Stimulated activated CD4-positive, alpha-beta T cell treated with anti-CD3 and anti-CD28 coated beads, TNF-alpha, amount 100 ng/mL, for 48 hours (primary cell): ENCODE measurements at places on chromosomes 5 and 9.
A peak's percentile ranks its signal among the peaks of the same experiment; 100 is the strongest.

- no peak for DNase-seq
Measured at GRCh38 chr9:68793605-68794343, 88.7 kb downstream of the PIP5K1B start.

DNA sequence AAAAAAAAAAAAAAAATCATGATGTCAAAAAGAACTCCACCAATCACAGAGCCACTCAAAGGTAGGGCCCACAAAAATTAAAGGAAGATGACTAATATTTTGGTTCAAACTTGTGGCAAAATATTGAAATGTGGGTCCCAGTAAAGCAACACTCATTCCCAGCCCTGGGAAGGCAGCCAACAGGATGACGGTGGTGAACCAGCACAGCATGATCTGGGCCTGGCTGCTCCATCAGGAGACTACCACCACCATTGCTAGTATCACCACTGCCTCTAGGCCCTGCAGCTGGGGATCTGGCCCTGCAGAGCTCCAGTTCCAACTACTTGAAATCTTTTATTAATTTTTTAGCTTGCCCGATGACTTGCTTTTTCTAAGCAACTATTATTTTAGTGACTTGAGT lies 206.8 kb upstream of the ITGA1 start:
- DNase-seq = no peak

- no peak for DNase-seq
Measured at GRCh38 chr5:178271726-178272479, 39.3 kb upstream of the PHYKPL start.

DNA sequence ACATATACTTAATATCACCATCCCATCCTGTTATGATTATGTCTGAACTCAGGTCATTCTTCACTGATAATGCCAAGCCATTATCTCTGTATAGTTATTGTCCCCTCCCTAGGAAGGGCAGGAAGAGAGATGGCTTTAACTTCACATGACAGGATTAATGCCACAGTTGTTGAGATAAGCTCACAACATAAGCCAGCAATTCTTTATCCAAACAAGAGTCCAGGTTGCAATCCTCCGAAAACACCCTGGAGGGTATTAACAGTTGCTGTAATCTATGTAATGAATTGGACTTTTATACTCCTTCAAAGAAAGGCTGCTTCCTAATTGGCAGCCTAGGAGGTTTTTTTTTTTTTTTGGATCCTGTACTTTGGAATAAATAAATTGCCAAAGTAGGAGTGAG lies 779.4 kb downstream of the SEMA5A start:
- no peak for DNase-seq

- DNase-seq = no peak
Measured at GRCh38 chr5:40383749-40384651, 295.7 kb upstream of the PTGER4 start.

DNA sequence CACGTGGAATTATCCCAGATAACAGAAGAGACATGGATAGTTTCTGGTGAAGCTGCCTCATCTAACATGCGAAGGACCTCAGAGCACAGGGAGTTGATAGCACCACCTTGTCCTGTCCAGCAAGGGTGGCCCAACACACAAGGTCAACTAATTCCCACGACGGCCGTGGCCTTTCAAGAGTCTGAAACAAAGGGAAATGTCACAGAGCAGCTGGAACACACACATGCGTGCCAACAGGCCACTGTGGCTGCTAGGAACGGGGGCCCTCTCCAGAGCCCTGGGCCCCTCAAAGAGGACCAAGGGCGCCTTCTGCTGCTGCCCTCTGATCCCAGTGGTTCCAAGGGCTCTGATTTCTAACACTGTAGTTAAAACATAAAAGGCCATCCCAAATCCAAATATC lies 50.7 kb downstream of the SECISBP2 start:
- no peak for DNase-seq

- no peak for DNase-seq
Measured at GRCh38 chr5:139698490-139699146, 50.5 kb downstream of the CXXC5 start.

DNA sequence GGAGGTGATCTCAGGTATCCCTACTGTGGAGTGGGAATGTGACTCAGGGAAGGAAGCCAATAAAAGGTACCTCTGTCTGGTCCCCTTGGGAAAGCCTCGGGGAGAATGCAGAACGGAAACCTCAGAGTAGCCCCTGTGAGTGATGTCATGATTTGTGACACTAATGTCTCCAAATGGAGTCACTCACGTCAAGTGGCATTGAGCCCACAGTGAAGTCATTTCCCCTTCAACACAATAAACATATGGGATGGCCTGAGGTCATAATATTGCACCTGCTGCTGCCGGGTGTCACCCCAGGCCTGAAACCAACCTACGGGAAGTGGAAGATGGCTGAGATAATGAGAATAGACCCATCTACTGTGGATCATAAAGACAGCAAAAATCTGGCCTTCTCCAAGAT lies 75.9 kb upstream of the GOLM1 start:
- DNase-seq = no peak

GRCh38 chr9:127049581-127049980 lies 72.9 kb downstream of the ANGPTL2 start:
- no peak for DNase-seq

GRCh38 chr9:5842929-5843793 lies 10.2 kb upstream of the ERMP1 start:
- no peak for DNase-seq

DNA sequence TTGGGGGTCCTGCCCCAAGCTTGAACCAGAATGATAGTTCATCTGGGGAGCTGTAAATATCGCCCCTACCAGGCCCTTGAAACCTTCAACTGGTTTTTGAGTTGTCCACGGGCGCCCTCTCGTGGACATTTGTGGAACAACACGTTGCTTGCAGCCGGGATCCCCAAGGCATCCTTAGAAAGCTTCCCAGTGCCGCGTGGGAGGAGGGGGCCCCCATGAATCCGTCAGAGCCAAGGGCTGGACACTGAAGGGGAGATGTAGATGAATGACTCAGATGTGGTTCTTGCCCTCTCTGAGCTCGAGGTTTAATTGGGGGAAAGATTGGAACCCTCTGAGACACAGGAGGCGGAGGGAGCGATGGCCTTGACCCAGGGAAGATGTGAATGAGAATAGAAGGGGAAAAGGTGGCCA lies 31.8 kb upstream of the ORM1 start:
- peak; percentile 39 for DNase-seq

GRCh38 chr5:138676556-138677193 lies 76.5 kb upstream of the CTNNA1 start:
- DNase-seq = no peak

GRCh38 chr5:119355685-119356611 lies at the start of gene TNFAIP8:
Gene TNFAIP8 (plus strand): TSS chr5:119356019. CDS start chr5:119356091, 72 bp downstream.
- DNase-seq = peak; percentile 72

DNA sequence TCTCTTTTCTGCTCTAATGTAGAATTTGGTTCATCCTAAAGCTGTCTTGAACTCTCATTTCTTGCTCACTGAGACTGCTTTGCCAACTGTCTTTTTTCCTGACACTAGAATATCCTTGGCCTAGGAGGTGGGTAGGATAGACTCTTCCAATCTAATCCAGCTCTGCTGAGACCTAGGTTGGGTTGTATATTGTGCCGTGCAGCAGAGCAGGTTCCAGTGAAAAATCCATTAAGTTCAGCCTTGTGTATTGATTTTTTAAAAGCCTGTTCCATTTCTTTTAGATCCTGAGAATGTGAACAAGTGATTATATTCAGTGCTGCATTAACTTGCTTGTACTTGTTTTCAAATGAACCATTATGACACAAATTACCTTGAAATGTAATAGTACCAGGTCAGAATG lies 539.6 kb downstream of the LRRC70 start:
- no peak for DNase-seq

GRCh38 chr5:134606726-134607125 lies 25.9 kb downstream of the SAR1B start:
- DNase-seq = no peak

DNA sequence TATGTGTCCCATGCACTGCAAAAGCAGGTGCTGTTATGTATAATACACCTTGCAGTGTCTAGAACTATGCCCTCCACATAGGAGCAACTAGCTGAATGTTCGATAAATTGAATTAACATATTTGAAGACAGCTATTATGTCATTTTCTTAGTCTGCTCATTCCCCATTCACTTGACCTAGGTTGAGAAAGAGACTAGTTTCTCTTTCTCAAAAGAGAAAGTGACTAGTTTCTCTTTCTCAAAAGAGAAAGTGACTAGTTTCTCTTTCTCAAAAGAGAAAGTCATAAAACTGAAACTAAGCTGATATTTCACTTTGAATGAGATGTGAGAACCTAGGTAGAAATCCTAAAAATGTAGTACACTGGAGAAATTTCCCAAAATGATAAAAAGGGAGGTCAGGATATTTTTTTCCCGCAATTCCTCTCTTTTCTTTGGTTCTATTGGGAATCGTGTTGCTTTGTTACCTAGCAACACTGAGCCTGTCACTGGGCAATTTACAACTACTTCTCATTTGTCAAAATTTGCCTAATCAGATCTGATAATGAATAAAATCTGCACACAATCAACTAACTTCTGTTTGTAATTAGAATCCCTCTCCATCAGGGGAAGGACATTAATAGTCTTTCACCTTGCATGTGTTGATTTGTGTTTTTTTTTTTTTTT lies 132.0 kb upstream of the GRIA1 start:
- DNase-seq = no peak

DNA sequence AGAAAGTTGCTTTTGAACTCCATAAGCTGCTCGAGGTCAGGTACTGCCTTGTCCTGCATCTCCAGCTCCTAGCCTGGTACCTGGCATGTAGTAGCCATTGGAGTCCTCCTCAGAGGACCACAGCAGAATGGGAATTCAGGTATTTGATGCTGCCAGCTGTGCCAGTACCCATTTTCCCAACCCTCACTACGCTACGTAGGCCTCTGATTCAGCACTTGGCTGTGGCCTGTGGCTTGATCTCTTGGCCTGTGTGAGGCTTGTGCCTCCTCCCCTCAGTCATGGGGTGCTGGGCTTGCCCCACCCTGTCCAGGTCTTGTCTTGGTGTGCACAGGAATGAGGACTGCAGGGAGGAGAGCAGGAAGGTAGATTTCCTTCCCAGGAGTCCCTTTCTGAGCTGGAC lies 11.8 kb downstream of the OTULIN start:
- no peak for DNase-seq

GRCh38 chr5:146025681-146026080 lies 79.7 kb downstream of the PLAC8L1 start:
- DNase-seq = no peak

DNA sequence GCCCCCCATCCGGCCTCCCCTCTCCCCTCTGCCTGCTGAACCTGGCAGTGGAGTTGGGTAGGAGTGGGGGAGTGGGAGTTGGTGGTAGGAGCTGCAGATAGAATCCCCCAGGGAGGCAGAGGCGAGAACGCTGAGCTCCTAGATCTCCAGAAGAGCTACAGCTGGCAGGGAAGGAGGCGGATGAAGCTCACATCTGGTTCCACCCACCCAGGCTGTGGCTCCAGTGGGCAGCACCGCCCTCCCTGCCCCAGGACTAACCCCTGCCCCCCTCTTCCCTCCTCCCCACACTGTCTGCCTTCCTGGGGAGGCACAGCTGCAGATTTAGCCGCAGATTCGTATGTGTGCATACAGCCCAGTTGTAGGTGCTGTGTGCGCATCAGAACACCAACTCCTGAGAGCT lies 34.2 kb downstream of the C9orf50 start:
- DNase-seq = no peak

- DNase-seq = no peak
Measured at GRCh38 chr5:147359101-147359500, 124.3 kb downstream of the STK32A start.
